Activated T-helper 1 cell treated with anti-CD3 and anti-CD28 coated beads, Interleukin-2, amount 50 U/mL, for 16 hours (primary cell): ENCODE measurements at places on chromosomes 2 and 18.

- no peak for DNase-seq
Measured at GRCh38 chr2:32399221-32399620, 42.4 kb downstream of the BIRC6 start.

GRCh38 chr2:213246497-213247281, 37.6 kb upstream of the SPAG16 start:
- peak; percentile 4 for DNase-seq

GRCh38 chr2:23803965-23804542, 122.9 kb downstream of the ATAD2B start:
- no peak for DNase-seq

DNA sequence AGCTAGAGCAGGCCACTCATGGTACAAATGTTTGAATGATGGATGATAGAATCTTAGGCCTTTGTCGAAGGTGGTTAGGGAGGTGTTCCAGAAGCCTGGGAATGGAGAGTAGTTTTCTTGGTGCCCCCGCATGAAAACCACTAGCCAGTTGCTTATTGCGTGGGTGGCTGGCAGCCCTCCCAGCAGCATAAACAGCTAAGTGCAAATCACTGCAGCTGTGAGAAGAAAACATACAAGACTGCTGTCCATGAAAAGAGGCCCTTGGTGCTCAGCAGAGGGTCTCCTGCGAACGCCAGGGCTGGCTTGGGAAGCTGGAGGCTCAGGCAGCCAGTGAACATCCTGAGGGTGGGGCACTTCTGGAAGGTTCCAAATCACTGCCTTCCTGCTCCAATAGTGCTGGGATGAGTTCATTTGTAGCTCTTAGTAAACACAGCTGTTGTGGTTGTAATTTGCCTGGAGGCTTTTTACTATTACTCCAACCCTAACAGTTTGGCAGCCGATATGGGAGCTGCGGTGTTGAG, 118.8 kb downstream of the MGAT5 start:
- DNase-seq, result no peak

- DNase-seq, result no peak
Measured at GRCh38 chr2:45839508-45840251, 188.2 kb downstream of the PRKCE start.

GRCh38 chr2:202780514-202781021, 91.0 kb downstream of the ICA1L start:
- DNase-seq, result no peak

DNA sequence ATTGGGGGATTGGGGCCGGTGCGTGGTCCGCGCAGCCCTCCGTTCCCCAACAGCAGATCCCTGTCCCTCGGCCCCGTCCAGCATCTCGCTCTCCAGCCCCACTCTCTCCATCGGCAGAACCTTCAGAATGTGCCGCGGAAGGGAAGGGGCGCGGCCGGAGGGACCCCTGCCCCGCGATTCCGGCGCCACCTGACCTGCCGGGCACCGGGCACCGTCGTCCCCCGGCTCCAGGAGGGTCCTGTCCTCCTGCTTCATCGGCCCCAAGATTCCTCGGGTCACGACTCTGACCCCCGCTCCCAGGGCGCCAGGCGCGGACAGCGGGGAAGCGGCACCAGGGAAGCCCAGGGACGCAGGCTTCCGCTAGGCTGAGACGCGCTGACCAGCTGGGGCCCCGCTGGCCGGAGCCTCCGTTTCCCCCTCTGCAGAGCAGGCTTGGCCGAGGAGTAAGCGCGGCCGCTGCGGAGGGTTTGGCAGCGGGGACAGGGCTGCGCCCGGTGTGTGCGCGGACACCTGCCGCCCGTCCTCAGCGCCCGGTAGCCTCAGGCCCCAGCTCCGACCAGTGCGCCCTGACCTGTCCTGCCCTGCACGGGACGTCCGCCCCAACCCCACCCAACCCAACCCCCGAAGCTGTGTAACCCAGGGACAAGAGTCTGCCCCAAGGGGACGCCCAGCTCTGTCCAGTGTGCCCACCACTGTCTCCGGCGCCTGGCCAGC, 16.8 kb upstream of the BOK start:
- DNase-seq, result no peak

- no peak for DNase-seq
Measured at GRCh38 chr18:72674710-72675109, 130.6 kb upstream of the CBLN2 start.

DNA sequence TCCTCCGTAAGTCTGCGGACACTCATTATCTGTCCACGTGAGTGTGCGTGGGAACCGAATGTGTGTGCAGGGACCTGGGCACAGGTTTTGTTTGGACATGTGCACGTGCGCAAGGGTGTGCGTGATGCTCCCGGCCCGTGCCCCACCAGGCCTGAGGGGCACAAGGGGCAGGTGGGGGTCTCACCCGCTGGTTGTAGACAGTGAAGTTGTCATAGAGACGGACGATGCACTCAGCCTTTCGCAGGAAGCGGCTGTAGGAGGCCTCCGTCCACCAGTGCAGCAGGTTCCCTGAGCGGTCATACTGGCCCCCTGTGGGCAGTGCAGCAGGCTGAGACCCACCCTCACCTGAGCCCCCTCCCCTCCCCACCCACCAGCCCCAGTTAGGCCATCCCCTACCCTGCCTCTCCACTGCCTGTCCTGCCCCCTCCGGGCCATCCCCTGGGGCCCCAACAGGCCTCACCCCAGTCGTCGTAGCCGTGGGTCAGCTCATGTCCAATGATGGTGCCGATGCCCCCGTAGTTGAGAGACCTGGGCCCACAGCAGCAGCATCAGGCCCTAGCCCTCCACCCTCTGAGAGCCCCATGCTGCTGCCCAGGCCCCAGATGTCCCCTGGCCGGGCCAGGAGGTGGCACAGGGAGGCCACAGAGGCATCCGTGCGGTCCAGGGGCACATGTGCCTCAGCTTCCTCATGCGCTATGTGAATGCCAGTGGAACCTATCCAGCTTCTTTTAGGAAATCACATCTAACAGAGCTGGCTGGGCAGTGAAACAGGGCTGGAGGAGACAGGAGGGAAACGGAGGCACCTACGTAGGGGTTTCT, 6.1 kb downstream of the ECEL1 start:
- no peak for DNase-seq

- no peak for DNase-seq
Measured at GRCh38 chr2:51484605-51485004, 452.7 kb upstream of the NRXN1 start.

GRCh38 chr2:219001100-219001576, 7.9 kb upstream of the CRYBA2 start:
- DNase-seq, result no peak

DNA sequence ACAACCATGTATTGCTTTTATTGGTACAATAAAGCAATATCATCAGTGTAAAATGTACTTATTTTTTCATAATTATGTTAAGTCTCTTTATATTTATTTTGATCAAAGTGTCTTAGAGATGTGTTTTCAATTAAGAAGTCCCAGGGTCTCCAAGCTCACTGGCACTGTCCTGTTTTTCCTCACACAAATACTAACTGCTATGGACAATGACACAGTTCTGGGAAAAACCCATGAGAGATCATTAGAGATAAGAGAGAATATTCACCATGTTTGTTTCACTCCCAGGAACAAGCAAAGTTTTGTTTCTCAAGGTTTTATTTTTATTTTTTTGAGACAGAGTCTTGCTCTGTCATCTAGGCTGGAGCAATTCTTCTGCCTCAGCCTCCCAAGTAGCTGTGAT, 38.7 kb downstream of the E2F6 start:
- no peak for DNase-seq

DNA sequence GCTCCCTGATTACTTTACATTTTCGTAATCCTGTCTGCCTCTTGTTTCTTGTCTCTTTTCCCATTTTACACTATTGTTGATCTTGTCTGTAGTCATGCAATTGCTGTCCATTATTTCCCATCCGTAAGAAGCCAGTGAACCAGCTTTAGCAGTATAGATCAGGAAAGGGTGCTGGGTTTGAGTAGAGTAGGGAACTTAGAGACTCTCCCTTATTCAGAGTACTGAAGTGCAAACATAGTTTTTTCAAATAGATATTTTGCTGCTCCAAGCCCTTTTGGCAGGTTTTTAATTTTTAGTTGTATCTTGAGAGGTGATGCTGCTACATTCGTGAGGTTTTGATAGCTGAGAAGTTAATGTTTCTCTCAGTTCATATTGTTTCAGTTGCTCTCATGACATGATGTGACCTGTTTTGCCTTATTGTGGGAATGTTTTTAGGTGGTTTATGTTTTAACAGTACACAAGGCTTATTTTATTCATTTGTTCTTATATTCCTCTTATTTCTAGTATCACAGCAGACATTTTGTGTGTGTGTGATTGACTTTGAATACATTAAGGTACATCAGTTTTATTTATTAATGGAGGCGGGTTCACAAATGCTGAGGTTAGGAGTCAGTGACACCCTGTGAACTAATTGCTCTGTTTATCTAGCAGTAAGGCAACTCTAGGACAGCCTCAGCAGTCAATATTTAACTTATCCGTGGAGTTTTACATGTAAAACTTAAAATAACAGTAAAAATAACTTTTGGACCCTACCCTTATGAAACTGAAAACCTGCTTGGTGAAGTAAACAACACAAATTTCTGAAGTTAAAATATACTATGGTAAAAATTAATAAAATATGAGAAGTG, 118.4 kb downstream of the ZNF407 start:
- DNase-seq, result no peak

DNA sequence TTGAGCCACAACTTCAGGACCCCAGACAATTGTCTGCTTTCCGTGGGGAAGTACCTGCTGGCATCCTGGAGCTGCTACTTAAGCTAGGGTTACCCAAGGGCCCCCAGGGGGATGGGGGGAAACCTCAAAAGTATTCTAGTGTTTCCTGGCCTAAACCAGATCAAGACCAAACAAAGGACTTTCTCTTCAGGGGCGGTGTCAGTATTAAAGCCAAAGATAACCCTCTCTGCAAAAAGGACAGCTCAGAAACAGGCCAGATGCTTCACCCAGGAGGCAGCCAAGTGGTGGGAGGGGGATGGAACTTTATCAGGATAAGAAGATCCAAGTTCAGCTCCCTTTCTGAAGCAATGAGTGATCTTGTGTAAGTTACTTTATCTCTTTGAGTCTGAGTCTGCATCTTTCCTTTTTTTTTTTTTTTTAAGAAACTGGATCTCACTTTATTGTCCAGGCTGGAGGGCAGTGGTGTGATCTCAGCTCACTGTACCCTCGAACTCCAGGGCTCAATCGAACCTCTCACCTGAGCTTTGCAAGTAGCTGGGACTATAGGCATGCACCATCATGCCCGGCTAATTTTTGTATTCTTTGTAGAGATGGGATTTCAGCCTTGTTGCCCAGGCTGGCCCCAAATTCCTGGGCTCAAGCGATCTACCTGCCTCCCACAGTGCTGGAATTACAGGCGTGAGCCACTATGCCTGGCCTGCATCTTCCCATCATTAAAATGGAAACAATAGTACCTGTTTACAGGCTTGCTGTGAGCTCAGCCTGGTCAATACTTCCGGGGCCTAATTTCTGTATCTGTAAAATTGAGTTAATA, 151.8 kb upstream of the PTPRM start:
- DNase-seq, result no peak
